ENCODE measurements at places on chromosomes 1 and 21.

- DNase-seq: no peak
Measured at GRCh38 chr1:181919542-181919941, 142.0 kb downstream of the ZNF648 start.

GRCh38 chr1:117142200-117142599 is 20.7 kb upstream of the TRIM45 start:
- peak; percentile 66 for DNase-seq

DNA sequence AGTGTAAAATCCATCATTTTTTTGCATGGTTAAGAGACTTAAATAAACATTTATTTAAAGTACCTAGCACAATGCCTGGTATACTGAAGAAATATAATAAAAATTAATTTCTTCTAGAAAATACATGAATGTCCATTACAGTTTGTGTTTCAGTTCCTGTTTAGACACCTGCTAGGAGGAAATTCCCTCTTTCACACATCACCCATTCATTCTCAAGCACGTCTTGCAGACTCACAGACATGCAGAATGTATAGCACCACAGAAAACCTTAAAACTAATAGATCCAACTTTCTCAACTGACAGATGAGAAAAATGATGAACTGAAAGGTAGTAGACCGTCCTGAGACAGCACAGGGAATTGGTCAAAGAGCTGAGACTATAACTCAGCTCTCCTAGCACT is 172.2 kb upstream of the C8B start:
- no peak for DNase-seq

GRCh38 chr1:143699731-143700130 is 272.1 kb downstream of the FAM72C start:
- DNase-seq: no peak

- DNase-seq: peak; percentile 62
Measured at GRCh38 chr1:15245593-15246360, 1.2 kb upstream of the FHAD1 start.

DNA sequence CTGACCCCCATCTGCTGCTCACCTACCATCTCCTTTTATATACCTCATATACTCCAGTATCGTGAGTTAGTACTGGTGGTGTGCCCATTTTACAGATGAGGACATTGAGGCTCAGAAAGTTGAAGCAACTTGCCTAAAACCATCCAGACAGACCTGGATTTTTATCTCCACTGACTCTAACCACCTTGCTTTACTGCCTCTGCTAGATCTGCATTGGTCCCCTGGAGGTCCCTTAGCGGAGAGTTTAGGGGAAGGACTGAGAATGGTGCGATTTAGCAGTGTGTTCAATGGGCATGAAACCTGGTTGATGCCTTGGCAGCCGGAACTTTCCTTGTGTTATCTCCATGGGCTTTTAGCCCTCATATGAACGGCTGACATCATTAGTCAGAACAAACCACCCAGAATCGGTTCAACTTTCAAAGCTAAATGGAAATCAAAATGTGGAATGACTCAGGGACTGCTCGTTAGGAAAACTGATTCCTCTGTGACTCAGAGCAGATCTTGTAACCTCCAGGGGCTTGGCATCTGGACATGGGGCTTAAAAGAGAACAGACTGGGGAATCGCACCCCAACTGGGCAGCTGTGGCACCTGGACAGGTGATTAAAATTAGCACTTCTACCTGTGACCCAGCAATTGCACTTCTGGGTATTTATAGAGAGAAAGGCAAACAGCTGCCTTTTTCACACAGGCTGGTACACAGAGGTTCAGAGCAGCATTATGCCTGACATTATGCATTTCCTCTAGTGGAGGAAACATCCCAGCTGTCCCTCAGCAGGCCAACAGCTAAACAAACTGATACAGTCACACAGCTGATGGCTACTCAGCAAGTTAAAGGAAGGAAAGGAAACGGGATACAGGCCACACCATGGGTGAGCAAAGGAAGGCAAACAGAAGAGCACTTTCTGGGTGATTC is 25.3 kb downstream of the TMEM51 start:
- DNase-seq: peak; percentile 97

- DNase-seq: peak; percentile 33
Measured at GRCh38 chr1:184407816-184408510, 21.1 kb downstream of the C1orf21 start.

- DNase-seq: no peak
Measured at GRCh38 chr1:154767315-154768240, 102.5 kb downstream of the KCNN3 start.

DNA sequence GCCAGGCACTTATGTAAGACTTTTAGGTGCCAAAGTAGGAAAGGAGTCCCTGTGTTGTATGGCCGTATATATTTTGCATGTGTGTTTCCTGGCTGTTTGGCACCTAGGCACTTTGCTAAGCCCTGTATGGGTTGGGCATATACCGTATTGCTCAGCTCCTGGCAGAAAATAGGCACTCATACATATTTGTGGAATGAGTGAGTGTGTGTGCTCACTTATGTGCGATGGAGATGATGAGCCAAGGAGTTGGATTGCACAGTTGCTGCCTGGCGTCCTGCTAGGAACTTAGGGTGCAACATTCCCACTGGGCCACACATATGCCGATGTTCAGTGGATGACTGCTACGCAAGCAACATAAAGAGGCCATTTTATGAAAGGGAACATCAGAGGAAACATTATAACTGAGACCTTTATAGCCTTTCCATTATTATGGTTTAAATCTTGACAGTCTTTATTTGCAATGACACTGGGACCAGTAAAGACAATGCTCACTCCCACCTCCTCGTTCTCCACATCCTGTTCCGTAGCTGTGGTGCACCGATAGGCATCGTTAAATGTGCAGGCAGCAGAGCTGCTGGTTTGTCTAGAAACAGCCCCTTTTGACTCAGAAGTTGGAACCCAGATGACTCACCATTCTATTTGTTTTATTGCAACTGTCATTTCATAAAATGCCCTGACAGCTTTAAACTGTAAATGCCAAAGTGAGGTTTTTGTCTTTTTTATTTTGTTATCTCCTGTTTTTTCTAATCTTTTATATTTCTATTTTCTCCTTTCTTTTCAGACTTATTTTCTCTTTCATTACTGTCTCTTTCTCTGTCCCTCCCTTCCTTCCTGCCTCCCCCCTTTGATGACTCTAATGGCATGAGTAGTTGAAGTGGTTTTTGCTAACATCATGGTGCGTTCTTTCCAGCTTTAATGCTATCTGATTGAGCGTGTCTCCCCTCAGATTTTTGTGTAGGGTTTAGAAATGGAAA is 36.1 kb downstream of the PEX14 start:
- peak; percentile 92 for DNase-seq

GRCh38 chr1:218436346-218436745 is 91.2 kb downstream of the TGFB2 start:
- DNase-seq: no peak

- DNase-seq: peak; percentile 94
Measured at GRCh38 chr1:67652800-67653199, 32.2 kb upstream of the GADD45A start.

GRCh38 chr21:32131960-32132359 is 146.9 kb downstream of the MIS18A start:
- peak; percentile 64 for DNase-seq

DNA sequence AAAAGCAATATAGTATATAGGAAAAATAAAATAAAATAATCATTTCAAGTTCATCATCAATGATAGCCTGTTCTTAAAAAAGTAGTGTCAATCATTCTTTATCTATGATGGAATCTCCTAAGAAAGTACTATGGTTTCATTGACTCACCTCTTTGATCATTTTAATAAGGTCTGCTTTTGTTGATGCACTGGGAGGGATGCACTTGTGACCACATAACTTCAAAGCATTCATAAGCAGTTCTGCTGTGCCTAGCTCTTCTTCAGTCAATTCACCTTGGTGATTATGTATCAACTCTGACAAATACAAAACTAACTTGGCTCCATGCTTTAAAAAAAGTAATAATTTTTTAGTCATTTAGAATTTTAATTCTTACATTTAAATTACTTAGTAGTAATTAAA is 84.8 kb upstream of the GNG4 start:
- DNase-seq: no peak

DNA sequence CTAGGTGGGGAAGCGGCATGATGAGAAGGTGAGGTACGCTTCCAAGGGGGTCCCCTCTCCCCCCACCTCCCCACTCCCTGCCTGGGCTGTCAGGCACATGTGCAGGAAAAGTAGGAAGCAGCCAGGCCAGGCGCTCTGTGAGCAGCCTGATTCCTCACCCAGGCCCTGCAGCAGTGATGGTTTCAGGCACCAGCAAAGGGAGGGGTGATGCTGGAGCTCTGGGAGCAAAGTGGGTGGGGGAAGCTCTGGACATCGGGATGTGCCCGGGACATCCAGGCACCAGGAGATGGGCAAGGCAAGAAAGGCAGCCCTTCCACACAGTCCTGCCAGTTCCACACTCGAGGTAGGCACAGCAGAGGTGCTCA is 106.1 kb downstream of the CRYAA start:
- no peak for DNase-seq

GRCh38 chr1:59188413-59189213 is 108.3 kb upstream of the FGGY start:
- no peak for DNase-seq

DNA sequence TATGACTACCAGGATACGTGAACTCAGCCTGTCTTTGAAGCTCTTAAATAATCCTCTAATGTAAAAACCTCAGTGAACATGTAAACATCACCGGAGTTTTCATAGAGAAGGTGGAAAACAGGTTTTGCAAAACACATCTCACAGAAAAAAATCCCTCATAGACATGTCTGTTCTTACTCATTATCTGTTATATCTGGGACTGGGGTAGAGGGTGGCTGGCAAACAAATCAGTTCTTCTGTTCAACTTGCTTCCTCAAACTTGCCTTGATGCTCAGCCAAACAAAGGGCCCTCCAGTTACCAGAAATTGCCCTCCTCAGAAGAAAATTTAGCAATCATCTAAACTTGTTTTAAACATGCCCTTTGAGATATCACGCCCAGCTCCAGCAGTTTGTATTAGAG is 66.1 kb upstream of the CXADR start:
- no peak for DNase-seq

DNA sequence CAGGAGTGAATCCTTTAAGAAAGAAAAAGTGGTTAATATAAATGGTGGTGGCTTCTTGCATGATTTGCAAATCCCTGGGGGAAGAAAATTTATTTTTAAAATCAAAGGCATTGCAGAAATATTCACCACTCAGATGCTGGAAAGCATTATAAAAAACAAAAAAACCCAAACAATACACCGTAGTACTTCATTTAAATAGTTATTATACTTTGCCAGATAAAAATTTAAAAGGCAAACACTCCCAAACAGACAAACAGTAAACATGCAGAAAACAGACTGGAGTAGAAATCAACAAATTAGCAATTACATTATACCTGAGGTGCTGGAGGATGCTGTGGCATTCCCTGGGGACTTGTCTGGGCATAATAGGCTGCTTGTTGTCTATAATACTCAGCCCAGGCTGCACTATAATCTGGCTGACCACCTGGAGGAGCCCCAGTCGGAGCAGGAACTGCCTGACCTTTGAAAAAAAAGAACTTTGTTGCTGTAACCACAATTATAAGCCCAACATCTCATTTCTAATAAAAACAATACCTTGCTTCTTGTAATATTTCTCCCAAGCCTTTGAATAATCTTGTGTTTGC is 29.9 kb downstream of the FUBP1 start:
- DNase-seq: peak; percentile 59

- DNase-seq: peak; percentile 99
Measured at GRCh38 chr1:7299329-7299799, 471.7 kb upstream of the VAMP3 start.

GRCh38 chr1:45612941-45613579 is 10.8 kb downstream of the CCDC17 start:
- DNase-seq: no peak

DNA sequence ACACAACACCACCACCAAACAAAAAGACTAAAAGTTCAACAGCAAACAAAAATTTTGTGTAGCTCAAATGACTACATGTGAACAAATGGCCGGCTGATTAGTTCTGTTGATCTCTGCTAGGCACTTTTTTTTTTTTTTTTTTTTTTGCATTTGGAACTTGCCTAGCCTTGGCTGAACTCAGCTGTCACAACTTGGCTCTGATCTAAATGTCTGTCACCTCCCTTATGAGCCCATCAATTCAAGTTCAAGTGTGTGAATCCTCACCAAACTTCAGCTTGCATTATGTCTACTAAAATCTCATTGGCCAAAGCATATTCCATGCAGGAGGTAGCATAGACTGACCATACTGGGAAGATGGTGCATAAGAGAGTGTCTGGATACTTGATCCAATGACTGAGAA is 606.5 kb upstream of the ADGRL4 start:
- DNase-seq: no peak

GRCh38 chr21:33836408-33836807 is 79.2 kb downstream of the ATP5PO start:
- no peak for DNase-seq

- peak; percentile 60 for DNase-seq
Measured at GRCh38 chr1:7956218-7957032, 5.1 kb upstream of the PARK7 start.

DNA sequence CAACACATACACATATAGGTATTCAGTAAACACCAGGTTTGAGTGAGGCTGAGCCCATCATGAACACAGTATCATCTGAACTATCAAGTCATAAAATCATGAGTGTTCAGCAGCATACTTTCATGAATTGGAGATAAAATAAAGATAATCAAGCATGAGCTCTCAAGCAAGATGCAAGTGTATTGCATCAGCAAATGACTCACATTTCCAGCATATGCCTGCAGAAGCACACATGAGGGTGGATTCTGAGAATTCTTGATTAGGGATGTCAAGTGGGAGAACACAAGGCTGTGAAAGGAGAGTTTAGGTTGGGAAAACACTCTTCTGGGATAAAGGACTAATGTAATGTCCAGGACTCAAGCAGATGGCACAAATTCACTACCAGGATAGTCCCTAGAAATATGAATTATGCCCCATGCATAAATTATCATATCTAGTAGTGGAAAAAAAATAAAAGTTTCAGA is 299.2 kb downstream of the SRGAP2C start:
- peak; percentile 80 for DNase-seq

- peak; percentile 96 for DNase-seq
Measured at GRCh38 chr1:221117548-221117951, 238.3 kb downstream of the HLX start.

- DNase-seq: peak; percentile 44
Measured at GRCh38 chr1:201463071-201463552, 5.9 kb downstream of the PHLDA3 start.

DNA sequence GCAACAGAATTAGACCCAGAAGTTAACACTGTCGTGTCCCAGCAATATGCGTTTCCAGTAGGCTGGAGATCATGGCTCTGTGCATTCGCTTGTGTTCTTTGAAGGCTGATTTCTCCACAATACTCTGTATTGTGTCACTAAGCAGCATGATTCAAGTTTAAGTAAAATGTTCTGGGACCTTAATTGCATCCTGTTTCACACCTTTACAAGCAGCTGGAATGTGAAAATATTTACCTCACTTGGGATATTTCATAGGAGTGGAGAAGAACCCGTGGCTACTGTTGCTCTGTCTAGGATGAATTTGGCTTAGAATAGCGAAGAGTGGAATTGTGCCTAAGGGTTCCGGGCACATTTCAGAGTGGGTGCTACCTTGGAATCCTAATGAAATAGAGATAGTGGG is 6.3 kb downstream of the PTGFRN start:
- DNase-seq: no peak

DNA sequence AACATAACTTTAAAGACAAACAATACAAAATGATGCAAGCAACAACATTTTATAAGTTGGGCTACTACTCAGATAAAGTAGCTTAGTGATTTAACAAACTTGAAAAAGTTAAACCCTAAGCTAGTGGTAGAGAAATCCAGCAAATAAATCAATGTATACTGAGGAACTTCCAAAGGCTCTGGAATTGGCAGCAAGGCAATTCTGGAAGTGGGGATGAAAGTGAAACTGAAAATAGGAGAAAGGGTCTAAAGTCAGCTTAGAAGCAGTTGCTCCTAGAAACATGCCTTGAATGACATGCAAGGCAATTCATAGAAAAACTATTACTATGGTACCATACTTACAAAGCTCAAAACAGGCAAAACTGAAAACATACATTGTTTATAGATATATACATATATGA is 90.0 kb upstream of the CAMK1G start:
- DNase-seq: peak; percentile 8
